ENCODE measurements at places on chromosomes 2 and 18.
A peak's percentile ranks its signal among the peaks of the same experiment; 100 is the strongest.

- DNase-seq = no peak
Measured at GRCh38 chr2:13676269-13676668, 956.2 kb upstream of the LRATD1 start.

DNA sequence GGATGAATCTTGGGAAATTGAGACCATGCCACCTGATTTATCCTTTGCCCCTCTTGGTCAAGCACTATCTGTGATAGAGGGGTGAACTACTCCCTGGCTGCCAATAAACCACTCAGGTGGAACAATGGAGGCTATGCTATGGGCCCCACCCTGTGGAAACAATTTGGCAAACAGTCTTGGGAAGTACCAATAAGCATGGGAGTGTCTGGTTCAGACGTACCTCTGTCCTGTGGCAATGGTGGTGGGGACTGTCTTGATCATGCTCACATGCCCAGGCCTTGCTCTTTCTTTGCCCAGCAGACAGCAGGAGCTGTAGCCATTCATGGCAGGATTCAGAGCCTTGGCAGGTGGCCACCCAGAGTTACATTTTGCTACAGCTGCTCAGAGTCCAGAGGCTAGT lies 658.7 kb downstream of the KCNJ3 start:
- peak; percentile 42 for DNase-seq

DNA sequence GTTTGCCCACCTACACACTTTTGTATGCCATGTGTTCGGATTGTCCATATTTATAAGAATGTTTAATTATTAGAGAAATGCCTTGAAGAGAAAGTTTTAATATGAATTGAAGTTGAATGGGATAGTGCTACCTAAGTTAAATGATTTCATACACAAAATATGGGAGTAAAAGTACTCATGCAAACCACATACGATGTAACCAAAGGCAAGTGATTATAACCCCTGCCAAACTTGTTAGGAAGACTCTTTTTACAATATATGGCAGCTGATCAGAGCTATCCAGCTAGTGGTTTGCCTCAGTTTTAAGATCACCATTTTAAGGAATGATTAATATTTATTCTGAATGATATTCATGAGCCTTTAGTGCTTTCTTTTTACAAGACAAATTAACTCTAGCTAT lies 106.7 kb downstream of the MYO1B start:
- DNase-seq = no peak

- no peak for DNase-seq
Measured at GRCh38 chr18:38368246-38368645, 802.6 kb upstream of the CELF4 start.

- no peak for DNase-seq
Measured at GRCh38 chr2:101231240-101231639, 21.4 kb upstream of the CNOT11 start.

GRCh38 chr2:238597638-238598528 lies 171.2 kb downstream of the ASB1 start:
- no peak for DNase-seq
